Sciatic nerve (tissue), 2 donors: ENCODE measurements at places on chromosomes 11 and 22.

DNA sequence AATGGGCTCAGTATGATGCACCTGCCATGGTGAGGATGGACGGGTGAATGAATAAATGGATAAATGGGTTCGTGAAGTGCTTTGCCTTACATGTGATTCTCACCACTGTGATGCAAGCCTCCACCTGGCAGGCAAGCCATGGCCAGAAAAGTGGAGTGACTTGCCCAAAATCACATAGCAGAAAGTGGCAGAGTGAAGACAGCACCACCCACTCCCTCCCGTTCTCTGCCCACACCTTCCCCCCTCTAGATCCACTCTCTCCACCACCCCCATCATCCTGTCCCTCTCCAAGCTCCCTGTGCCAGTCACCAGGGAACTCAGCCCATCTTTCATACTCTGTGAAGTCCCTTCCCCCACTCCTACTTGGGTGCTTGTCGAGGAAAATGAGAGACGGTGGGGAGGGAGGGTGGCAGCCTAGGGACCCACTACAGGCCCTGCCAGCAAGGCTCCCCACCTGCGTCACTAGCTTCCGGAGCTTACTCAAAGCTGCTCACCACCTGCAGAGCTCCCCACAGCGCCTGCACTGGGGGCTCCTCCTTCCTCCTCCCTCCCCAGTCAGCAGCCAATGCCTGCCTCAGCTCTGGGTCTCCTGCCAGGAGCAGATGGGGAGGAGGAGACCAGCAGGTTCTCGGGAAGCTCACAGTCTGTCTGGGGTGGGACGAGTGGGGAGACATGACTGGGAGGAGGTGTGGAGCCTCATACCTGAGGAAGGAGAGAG lies 82.3 kb downstream of the PDE2A start:
- DNase-seq: no peak

- DNase-seq: no peak
Observed at GRCh38 chr22:17132112-17132511, 11.0 kb upstream of the TMEM121B start.

DNA sequence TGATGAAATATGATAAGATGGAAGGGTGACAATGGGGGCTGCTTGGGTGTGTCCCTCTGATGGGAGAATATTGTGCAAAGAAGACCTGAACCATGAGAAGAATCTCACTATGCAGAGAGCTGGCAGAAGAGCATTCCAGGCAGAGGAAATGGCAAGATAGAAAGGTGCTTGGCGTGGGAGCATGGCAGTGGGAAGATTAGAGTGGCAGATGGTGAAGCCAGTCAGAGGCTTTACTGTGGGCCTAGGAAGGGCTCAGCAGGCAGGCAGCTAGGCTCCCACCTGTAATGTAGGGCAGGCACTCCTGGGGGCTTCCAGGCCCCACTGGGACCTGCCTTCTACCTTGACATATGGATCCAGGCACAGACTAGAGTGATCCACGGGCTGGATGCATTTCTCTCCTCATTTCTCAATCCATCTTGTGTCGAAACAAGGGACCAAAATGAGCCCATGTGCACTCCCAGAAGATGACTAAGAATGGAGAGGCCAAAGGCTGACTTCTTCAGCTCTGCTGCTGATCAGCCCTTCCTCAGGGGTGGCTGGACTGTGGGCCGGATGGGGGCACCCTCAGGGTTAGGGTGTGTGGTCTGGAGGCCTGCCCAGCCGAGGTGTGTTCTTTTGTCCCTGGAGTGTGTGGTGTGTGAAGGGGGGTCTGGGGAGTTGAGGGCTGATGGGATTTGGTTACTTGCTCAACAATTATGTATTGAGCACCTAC lies 88.3 kb downstream of the TSPAN18 start:
- no peak for DNase-seq

- DNase-seq: no peak
Observed at GRCh38 chr22:40368836-40369235, 1.6 kb upstream of the SGSM3 start.

DNA sequence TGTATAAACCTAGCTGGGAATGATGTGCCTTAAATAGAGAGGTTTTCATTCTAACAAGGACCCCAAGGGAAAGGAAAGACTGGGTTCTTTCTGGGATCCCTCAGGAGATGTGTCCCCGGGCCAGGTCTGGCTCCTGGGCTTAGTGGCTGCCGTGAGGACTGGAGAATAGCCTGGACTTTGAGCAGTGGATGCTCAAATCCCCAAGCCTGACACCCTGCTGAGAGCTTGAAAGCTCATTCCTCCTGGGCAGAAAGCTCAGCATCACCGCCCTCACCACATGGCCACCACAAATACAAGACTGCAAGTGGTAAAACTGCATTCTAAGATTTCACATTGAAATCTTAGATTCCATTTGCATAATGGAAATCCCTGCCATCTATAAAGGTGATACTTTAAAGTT lies 79.4 kb upstream of the NARS2 start:
- no peak for DNase-seq

DNA sequence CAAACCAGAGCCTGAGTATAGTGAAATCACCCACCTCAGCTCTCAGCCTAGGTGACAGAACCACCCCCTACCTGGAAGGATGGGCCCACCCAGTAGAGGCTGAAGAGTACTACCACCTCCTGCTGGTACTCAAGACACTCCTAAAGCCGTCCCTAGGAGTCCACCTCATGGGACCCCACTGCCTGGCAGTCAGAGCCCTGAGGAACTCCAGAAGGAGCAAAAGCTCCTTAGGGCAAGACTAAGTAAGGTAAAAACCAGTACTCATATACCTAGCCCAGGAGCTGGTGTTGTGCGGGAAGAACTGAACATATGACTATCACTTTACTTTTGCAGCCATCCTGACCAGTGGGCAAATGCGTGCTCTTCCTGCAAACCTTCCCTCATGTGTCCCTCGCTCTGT lies 36.3 kb downstream of the HIRA start:
- DNase-seq: no peak

GRCh38 chr11:2092956-2093412 lies 46.2 kb downstream of the IGF2 start:
- peak; percentile 61 for DNase-seq

DNA sequence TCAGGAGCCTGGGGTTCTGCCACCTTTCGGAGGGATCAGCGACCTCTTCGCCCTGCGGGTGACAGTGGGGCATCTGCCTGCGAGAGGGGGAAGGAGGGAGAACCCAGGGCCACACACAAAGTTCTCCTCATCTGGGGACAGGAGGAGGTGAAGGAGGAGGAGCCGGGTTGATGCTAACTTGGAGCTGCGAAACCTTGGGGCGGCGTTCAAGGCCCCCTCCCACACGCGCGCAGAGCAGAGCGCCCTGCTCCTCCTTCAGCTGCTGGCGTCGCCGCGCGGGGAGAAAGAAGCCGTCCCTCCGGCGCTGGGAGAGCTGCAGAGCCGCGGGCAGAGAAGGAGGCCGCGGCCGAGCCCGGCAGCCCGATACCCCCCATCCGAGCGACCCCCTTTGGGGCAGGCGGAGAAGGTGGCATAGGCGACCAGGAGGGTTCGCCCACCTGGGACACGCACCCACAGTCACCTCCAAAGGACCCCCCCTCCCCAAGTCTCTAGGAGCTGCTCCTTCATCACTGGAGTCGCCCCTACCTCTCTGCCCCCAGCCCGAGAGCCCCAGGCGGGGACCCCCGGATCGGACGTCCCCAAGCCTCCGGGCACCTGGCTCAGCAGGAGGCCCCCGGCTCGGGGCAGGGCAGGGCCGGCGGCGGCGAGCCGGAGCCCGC lies at the start of gene RASD2:
TSS of gene RASD2 (plus strand) at position 237 of the 659 bp plus-strand sequence. CDS start 5,979 bp downstream, outside the sequence.
- no peak for DNase-seq

- no peak for DNase-seq
Observed at GRCh38 chr11:11389238-11389637, 36.2 kb upstream of the CSNK2A3 start.

DNA sequence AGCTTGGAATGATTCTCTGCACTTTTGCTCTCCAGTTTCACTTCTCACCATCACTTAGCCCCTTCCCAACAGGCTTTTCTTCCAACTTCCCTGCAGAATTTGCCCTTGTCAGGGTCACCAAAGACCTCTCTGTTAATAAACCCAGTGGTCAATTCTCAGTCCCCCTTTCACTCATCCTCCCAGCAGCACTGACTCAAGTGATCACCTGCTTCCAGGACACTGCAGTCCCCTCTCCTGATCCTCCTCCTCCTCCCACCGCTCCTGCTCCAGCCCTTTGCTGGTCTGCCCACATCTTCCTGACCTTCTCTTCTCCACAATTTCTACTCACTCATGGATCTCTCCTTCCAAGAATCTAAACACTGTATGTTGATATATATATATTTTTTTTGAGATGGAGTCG lies 57.9 kb downstream of the SHISAL1 start:
- no peak for DNase-seq

- DNase-seq: no peak
Observed at GRCh38 chr11:124297921-124298320, 15.8 kb downstream of the OR8D1 start.

GRCh38 chr11:61334434-61335354 lies 1.7 kb downstream of the TKFC start:
- no peak for DNase-seq

DNA sequence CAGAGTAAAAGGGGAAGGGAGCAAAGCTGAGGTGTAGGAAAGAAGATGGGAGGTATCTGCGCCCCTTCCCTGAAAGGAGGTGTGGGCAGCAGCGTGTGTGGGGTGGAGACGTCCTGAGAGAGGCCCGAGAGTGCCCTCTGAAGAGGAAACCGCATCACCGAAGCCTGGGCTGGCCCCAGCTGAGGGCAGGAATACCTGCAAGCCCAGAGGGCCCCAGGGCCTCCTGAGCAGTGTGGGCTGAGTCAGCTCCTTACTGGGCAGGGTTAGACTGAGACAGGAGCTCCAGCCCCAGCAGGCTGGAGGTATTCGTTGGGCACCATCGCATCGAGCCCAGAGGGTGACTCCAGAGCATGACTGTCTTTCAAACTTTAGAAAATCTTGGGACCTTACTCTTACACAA lies 534.0 kb upstream of the B3GAT1 start:
- no peak for DNase-seq

- DNase-seq: no peak
Observed at GRCh38 chr11:19345848-19346681, 105.3 kb upstream of the E2F8 start.

DNA sequence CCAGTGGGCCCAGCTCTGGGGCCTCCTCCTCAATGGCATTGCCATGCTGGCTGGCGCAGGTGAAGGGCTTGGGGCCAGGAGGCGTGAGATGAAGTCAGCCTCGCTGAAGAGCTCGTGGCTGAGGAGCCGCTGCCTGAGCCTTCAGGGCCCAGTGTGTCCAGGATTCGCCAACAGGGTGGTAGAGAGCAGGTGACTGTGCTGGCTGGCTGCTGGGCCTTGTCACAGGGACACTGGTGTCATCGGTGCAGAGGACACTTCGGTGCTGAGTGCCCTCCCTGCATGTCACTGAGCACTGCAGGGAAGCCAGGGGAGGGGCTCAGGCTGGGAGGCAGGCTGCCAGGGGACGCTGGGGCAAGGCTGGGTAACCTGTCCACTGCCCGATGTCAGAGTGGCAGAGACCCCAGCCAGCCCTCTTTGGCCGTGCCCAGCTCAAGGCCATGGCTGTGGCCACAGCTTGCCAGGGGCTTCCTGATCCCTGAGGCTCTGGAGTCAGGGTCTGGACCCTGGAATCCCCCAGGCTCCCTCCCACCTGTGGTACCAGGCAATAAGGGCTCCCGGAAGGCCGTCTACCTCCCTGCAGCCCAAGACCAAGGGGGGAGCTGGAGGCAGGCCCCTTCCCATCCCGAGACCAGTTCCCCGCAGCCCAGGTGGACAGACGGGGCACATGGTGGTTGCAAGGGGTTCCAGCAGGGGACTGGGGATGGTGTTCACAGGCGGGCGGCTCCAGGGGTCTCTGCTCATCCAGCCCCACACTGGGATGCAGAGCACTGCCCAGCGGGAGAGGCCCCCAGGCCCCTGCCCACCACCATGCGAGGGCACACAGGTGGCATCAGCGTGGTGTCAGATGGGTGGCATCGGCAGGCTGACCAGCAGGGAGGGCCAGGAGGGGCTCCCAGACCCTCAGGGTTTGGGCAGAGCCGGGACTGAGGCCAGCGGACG lies 63.9 kb downstream of the ARFGAP3 start:
- DNase-seq: peak; percentile 56

DNA sequence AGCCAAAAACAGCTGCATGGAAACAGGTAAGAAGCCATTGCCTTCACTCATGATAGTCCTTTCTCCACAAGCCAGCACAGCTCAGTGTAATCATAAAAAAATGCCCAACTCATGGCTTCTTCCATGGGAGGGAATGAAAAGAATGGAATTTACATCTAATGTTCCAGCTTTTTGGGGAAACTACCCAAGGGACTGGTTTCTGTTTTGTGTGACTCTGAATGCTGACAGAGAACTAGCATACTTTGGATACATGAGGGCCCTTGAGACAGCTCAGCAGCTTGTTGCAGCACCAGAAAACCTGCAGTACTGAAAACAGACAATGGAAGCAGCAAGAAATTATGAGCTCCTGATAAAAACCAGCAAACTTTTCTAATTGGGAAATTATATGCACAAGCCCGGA lies 24.2 kb upstream of the HORMAD2 start:
- no peak for DNase-seq

- no peak for DNase-seq
Observed at GRCh38 chr11:27381238-27381666, 18.2 kb upstream of the CCDC34 start.

DNA sequence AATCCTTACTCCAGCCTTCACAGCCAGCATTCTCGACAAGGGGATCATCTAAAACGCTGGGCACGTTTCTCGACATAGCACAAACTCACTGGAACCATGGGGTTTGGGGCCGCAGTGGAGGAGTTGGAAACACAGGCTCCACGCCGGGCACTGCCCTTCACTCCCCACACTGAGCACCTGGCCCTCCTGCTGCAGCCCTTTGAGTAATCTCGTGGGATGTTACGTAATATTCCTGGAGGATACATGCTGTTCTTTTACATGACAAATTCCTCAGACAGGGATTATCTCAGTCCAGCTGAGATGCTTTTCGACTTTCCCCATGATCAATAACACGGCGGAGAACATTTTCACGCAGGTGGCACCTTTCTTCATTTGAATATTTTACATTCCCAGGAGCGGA lies 408.0 kb downstream of the SHANK2 start:
- no peak for DNase-seq

- no peak for DNase-seq
Observed at GRCh38 chr11:117473481-117474091, 145.9 kb downstream of the CEP164 start.

DNA sequence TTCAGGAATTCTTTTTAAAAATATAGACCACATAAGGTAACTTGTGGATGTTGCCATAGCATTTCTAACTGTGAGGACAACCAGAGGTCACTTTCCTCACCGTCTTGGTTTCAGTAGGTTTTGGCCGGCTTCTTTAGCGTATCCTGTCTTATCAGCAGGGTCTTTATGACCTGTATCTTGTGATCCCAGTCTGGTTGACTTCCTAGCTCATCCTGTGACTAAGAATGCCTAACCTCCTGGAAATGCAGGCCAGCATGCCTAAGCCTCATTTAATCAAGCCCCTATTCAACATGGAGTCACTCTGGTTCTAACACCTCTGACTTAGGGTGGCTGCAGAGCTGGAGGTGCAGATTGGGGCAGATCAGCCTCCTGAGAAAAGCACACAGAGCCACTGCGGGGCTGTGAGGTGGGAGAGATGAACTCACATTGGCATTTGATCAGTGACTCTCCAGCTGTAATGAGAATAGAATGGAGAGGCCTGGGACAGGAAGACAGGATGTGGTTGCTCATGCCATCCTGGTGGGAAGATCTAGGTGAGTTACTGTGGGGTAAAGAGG lies 41.1 kb upstream of the TOP3B start:
- DNase-seq: no peak

GRCh38 chr22:48918585-48919186 lies 909.0 kb downstream of the BRD1 start:
- no peak for DNase-seq
